NCI-H345 (cell line): ENCODE measurements at places on chromosomes 4 and X.

- DNase-seq, result no peak
Observed at GRCh38 chrX:101764538-101764937, 104.9 kb upstream of the ARMCX2 start.

- DNase-seq, result no peak
Observed at GRCh38 chr4:8912089-8912455, 40.4 kb upstream of the HMX1 start.

- DNase-seq, result no peak
Observed at GRCh38 chr4:93169966-93170365, 658.6 kb upstream of the ATOH1 start.

GRCh38 chrX:110146521-110146920 is 143.6 kb downstream of the TMEM164 start:
- peak; percentile 42 for DNase-seq

DNA sequence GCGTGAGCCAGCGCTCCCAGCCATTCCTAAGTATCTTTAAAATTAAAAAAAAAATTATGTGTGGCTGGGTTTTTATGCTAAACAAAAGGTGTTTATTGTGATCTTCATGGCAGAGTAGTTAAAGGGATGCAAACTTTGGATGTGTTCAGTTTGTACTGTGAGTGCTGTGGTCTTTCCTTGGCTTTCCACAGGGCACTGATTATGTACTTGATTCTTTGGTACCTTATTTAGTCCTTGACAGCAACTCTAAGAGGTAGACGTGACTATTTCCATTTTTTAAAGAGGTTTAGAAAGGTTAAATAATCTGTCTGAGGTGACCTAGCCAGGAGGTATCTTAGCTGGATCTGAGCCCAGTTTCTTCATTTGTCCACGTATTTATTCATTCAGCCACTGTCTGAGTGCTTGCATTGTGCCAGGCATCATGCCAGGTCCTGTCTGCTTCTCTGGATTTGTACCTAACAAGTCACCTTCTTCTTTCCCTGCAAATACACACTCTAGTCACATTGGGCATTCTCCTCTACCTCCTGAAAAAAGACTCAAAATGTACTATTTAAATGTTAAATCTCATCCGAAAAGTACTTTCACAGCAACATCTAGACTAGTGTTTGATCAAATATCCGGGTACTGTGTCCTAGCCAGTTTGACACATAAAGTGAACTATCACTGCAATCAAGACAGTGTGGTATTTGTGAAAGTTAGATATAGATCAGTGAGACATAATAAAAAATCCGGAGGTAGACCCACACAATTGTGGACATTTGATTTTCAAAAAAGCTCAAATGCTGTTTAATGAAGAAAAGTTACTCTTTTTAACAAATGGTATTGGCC is 31.5 kb downstream of the WWC2 start:
- peak; percentile 82 for DNase-seq

DNA sequence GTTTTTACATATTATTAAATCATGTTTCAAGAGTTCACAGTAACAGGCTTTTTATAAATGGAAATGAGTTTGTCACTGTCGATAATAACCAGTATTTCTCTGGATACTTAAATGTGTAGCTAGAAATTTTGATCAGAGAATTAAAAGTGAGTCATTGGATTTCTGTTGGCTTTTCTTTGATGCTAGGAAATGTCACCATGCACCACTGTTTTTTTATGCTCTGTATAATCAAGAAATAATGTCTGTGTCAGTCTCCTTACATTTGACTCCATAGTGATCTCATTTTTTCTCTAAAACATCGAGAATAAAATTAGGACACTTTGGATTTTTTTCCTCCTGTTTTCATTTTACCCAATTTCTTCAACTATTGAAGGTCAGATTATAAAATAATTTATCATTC is 234.2 kb downstream of the RAPGEF2 start:
- DNase-seq, result no peak

- peak; percentile 53 for DNase-seq
Observed at GRCh38 chr4:602559-602942, 22.8 kb upstream of the PDE6B start.

DNA sequence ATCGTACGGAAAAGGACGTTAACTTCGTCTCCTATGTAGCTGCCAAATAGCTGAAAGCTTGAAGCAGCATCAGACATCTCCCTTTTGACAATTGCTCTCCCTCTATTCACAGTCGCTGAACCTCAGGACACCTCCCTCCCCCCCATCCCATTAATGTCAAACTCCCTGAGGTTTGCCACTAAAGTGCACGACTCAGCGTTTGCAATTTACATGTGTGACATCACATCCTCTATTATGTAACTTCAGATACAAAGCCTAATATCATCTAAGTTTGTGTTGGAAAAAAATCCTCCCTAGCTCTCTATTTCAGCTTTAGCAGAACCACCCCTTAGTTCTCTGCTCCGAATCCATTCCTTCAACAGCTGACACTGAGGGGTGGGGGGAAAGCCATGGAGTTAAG is 5.5 kb upstream of the NR3C2 start:
- no peak for DNase-seq

- no peak for DNase-seq
Observed at GRCh38 chr4:62377700-62378099, 1177.6 kb downstream of the ADGRL3 start.

GRCh38 chr4:184807256-184807655 is 18.5 kb downstream of the ACSL1 start:
- DNase-seq, result no peak

GRCh38 chr4:117908306-117909207 is 125.7 kb upstream of the NDST3 start:
- peak; percentile 56 for DNase-seq

- DNase-seq, result no peak
Observed at GRCh38 chr4:139593091-139593564, 37.1 kb upstream of the SETD7 start.

- no peak for DNase-seq
Observed at GRCh38 chrX:66399273-66399672, 235.2 kb downstream of the HEPH start.

DNA sequence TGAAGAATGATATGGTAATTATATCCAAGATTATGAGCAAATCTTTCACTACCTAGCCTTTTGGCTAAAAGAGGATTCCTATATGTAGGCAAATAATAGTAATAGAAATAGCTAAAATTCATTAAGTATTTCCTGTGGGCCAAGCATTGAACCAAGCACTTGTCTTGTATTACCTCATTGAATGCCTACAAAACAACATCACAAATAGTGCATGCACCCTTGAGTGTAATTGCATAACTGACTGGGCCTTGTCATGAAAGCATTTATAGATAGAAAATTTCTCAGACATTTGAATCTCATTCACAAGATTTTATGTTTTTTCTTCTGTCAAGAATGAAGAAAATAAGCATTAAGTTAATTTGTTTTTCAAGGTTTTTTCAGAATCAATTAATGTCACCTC is 3.9 kb upstream of the HPGDS start:
- no peak for DNase-seq

DNA sequence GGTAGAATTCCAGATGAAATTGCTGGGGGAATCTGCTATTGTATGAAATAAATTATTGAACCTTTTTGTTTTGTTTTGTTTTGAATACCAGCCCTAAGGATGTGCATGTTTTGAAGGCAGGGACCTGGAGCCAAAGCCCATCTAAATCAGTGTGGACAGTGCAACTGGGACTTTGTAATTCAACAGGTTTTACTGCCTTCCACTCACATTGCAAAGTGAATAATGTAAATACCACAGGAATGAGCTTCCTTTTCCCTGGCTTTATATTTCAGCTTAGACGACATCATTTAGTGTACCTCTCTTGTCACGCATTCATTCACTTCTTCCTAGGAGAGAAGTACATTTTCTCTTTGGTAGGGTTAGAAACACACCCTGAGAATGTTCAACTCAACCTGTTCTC is 795.0 kb downstream of the CENPC start:
- DNase-seq, result no peak

- DNase-seq, result no peak
Observed at GRCh38 chr4:86006057-86006456, 353.8 kb downstream of the MAPK10 start.

GRCh38 chr4:62407534-62407933 is 1207.4 kb downstream of the ADGRL3 start:
- no peak for DNase-seq

DNA sequence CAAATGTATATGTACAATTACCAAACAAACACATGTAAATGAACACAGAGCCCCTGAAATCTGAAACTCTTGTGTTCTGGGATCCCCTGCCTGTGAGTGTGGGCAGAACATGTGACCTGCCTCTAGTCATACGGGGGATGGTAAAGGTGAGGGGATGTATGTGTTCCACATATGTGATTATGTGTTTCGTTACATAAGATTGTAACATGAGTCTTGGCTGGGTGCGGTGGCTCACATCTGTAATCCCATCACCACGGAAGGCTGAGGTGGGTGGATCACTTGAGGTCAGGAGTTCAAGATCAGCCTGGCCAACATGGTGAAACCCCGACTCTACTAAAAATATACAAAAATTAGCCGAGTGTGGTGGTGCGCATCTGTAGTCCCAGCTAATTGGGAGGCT is 37.1 kb upstream of the SLC2A9 start:
- no peak for DNase-seq

DNA sequence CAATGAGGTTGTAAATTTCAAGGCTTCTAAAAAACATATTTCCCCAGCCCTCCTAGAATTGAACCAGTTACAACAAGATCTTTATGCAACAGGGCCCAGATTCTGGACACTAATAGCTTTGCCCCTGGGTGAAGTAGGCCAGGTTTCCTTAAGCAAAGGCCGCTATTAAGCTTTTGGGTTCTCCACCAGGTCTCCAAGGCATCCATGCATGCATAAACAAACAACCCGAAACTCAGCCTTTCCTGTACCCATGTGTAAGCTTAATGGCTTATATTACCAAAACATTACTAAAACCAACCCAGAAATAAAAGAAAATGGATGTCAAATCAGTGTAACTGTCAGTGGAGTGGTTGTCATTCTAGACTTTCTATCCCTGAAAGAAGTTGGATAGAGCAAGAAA is 137.1 kb downstream of the ARHGAP6 start:
- no peak for DNase-seq

GRCh38 chr4:23828020-23828715 is 61.7 kb downstream of the PPARGC1A start:
- no peak for DNase-seq

GRCh38 chr4:150253965-150254630 is 175.9 kb downstream of the DCLK2 start:
- no peak for DNase-seq

DNA sequence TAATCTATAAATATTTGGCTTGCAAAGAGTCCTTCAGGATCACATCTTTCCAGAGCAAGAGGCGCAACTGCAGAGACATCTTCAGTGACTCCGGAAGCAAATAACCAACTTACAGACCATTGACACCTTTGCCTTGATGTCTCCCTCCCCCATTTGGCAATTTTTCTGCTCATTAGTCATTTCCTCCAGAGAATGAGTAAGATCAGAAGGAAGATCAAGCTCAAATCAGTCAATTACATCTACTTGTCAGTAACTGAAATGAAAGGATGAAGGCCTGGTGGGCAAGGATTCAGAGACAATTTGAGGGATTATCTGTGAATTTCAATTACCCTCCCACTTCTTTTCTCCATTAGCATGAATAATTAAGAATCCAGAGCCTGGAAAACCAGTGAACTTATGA is 665.6 kb upstream of the CPEB2 start:
- DNase-seq, result no peak
